Activated CD4-positive, alpha-beta T cell treated with anti-CD3 and anti-CD28 coated beads for 48 hours (primary cell): ENCODE measurements at places on chromosomes 1 and 21.

DNA sequence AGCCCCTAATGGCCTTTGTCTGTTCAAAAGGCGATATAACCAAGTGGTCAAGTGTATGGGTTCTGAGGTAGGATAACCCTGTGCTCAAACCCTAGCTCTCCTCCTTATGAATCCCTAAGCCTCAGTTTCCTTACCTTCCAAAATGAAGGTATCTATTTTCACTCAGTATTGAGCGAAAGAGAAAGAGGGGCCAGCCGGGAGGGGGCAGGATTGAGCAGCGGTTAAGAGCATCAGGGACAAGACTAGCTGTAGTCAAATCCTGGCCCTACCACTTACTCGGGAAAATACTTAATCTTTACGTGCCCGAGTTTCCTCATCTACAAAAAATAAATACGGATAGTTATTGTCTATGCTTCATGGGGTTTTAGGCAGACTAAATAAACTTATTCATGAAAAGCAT, 25.7 kb downstream of the LY9 start:
- DNase-seq: no peak

DNA sequence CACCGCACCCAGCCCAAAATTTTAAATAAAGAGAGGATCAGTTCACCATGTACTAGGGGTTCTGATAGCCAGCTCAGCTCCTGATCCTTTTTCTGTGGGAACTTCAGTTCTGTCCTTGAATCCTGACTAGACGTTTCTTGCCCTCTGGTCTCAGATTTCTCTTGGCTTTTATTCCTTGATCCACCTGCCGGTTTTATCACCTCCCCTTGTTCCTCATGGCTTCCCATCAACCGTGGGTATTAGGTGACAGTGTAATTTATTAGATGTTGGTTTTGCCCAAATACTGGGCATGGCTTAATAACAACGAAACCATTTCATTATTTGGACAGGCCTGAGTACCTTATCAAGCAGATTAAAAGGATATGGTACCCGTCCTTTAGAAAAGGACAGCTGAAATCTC, 22.5 kb downstream of the SLC45A1 start:
- no peak for DNase-seq

DNA sequence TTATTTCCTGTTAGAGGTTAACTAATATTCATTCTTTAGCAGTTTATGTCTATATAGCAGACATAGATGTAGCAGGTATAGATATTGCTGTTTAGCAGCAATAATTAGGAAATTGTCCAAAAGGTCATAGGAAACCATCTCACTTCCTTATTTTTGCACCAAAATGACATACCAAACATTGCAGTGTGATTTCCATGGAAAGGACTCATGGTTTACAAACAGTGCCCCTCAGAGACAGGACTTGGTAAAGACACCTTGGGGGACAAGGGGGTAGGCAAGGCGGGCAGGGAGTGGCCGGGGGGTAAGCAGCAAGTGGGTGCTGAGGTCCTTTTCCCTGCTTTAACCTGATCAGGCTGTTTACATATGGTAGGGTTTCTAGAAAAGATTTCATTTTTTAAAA, 30.5 kb downstream of the BATF3 start:
- DNase-seq: no peak

DNA sequence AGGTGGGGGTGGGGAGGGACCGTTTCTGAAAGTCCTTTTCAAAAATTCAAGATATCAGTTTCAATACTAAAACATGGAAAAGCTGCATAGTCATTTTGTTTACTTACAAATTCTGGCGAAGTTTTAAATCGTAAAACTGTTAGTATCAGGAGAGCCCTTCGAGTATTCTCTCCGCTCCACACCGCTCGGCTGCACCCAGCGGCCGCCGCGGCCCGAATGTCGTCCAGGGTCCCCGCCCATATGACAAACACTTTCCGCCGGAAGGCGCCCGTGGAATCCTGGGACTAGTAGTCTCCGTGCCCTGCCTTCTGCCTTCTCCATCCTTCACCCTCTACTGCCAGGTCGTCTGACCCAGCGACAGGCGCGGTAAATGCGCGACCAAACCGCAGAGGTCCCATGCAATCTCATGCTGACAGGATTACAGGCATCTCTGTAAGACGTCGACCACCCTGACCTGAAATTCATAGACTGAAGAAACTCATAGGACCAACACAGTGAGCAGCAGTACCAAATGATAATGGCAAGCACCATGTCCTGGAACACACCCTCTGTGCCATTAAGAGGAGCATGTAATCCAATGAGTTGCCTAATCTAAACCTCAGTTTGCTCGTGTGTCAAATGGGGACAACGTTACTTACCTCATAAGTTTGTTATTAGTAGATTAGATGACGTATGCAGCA, at the start of gene TOR1AIP2:
TSS of gene TOR1AIP2 (minus strand) at position 218 of the 680 bp plus-strand sequence. CDS start 25,138 bp downstream, outside the sequence.
- DNase-seq: peak; percentile 93

DNA sequence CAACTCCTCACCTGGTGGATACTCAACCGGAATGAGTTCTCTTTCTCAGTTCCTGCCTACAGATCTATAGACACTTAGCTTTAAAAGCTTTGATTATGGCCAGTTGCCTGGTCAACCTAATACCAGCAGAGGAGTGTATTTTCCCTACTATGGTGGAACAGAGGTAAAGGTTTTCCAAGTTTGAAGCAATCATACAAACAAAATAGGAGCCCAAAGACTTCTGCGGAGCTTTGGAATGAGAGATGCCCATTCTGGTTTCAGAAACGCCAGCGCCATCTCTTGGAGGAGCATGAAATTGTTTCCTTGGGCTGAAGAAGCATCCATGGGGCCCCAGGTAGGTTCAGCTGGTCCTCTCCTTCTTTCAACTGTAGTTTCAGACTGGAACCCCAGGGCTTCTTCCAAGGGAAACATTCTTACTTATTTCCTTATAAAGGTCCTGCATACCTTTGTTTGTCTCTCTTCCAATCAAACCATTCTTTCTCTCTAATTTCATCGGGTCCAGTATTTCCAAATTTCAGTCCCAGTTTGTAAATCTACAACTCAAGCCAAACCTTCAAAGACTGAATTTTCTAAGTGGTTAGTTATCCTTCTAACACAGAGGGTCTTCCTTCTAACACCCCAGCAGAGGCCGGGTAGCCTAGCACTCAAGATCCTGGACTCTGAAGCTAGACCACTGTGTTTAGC, 95.9 kb downstream of the KCNJ15 start:
- peak; percentile 70 for DNase-seq

GRCh38 chr1:209040351-209040750, 543.2 kb upstream of the CAMK1G start:
- DNase-seq: no peak

DNA sequence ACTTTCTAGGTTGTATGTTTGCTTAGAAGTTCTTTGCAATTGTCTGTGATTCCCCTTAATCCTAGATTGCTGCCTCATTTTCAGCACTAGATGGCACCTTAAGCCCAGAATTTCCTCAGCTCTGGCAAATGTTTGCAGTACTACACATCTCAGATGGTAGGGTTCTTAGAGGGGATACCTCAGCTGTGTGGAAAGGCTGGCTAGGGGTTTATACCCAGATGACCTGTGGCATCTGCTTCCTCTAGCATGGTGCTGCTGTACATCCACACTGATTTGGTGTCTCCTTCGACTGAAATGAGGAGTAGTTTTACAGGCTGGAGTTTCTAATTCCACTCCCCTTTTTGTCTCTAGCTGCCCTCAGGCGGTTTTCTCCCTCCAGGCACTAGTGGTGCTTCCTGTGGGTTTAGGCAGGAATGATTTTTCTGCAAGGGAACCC, 23.5 kb downstream of the ASB17 start:
- no peak for DNase-seq

GRCh38 chr1:18668750-18669404, 38.2 kb downstream of the PAX7 start:
- no peak for DNase-seq

GRCh38 chr1:118773656-118774055, 214.5 kb downstream of the TBX15 start:
- no peak for DNase-seq

- DNase-seq: no peak
Observed at GRCh38 chr1:7501084-7501491, 270.0 kb upstream of the VAMP3 start.

DNA sequence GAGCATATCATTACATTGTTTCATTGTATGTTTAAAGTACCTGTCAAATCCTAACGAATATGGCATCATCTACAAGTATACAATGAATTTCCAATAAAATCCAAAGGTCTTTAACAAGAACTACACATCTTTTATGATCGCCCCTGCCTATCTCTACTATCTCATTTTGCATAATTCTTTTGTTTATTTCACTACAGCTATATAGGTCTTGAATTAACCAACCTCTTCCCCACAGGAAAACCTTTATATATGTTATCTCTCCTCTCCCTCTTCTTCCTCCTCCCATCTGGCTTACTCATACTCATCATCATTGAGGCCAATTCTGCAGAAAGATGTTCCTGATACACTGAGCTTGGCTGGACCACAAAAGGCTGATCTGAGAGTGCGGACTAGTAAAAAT, 175.5 kb downstream of the DENND1B start:
- no peak for DNase-seq

DNA sequence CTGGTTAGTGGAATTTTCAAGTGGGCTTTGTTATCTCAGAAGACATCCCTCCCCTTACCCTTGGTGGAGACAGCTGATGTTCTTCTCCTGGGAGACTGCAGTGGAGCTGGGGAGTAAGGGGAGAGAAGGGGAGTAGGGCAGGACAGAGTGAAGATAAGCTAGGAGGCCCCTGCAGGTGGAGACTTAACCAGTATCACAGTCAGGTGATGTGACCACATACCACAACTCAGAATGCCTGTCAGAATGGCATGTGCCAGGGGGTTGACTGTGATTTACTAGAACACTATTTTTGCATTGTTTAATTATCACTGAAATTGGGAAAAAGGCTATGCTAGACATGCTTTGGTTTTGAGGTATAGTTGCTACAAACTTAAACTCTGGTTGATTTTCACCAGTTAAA, 124.6 kb downstream of the NRDC start:
- DNase-seq: no peak
